ENCODE measurements at places on chromosomes 12 and 14.

DNA sequence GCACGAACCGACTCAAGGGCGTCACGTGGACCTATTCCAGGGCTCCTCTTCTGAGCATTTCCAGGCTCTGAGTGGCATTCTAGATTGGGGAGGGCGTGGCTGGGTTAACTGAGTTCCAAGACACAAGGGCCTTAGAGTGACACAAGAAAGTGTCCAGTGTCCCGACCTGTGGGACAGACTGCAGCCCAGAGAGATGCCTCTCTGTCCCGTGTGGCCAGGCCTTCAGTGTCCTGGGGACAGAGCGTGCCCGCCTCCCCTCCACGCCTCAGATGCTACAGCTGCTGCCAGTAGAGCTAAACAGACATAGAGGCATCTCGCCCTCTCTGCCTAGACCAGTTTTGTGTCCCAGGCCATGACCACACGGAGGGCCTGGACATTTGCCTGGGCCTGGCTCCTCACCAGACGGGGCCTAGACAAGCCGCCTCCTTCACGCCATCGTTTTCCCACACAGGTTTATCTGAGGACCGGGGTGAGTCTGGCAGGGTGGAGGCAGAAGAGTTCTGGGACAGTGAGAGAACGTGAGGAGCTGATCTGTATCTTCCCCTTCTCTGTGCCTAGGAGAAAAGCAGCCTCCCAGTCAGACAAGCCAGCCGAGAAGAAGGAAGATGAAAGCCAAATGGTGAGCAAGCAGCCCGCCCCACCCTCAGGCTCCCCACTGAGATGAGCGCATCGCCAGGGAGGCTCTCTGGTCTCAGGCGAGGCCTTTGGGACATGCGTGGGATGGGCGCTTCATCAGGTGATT, 27.1 kb downstream of the DEGS2 start:
- peak; percentile 73 for DNase-seq

DNA sequence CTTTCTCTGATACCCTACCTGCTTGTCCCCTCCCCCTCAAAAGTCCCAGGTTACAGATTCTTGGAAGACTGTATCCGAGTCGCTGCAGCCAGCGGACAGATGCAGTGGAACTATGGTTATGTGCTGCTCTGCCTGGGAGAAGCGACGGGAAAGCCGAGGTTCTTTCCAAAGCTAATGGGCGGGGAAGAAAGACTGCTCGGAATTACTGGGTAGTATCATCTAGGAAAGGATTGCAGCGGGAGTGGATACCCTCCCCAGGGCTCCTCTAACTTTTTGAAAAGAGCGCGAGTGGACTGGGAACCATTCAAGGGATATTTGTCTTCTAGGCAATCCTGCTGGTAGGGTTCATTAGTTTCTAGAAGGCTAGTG, 1.4 kb downstream of the PTHLH start:
- peak; percentile 34 for DNase-seq

GRCh38 chr12:29655861-29656260, 127.9 kb downstream of the TMTC1 start:
- peak; percentile 16 for DNase-seq

- no peak for DNase-seq
Observed at GRCh38 chr14:53581504-53581903, 375.1 kb downstream of the BMP4 start.

DNA sequence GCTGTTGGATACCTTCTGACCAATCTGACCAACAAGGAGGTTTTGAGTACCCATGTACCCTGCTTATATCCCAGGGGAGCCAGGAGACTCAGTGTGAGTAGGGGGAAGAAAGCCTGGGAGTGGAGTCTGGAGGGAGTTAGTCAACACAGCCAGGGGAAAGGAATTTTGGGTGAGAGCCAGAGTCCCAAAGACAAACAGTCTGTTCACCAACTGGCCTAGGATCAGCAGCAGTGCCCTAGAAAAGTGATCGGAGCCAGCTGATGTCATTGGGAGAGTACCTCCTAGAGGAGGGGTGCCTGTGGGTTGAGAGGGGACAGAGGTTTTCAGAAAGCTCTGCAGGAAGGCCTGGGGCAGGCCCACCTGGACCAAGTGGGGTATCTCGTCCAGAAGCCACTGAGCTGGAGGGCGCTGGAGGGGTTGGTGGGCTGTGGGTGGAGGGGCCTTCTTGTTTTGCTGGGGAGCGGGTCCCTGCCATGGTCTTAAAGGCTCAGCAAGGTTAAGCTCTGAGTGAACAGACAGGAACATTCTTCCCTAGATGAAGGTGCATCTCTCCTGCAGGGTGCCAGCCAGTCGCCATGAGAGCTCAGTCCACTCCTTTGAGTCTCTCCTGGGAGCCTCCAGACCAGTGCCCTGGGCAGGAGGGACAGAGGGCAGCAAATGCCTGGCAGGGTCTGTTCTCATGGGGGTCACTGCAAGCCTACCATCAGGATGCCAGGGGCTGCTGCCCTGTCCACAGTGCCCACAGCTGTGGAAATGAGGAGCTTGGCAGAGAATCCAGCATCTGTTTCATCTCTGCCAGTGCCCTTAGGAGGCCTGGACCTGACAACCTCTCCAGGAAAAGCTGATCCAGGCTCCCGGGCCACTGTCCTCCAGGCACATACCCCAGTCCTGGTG, 63.6 kb downstream of the CHGA start:
- peak; percentile 60 for DNase-seq

DNA sequence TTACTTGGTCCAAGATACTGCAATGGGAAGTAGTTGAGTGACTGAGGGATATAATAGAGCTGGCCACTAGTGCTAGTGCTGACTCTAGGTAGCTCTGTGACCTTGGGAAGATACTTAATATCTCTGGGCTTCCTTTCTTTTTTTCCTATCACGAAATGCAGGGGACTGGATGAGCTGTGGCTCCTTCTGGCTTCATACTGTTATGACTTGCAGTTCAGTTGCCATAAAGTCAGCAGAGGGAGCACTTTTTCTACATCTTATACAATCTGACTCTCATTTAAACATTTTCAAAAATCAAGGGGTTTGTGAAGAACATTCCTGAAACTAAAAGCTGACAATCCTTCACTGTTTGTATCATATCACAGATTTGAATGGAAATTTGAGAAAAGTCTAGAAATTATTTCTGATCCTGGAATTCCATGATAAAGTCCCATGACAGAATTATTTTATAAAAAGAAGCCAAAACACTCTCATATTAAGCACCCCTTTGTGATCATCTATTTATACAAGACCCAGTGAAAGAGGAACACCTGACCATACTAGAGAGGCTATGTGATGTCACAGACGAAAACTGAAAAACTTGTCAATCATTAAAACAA, 5.3 kb downstream of the BHLHE41 start:
- DNase-seq = peak; percentile 86

DNA sequence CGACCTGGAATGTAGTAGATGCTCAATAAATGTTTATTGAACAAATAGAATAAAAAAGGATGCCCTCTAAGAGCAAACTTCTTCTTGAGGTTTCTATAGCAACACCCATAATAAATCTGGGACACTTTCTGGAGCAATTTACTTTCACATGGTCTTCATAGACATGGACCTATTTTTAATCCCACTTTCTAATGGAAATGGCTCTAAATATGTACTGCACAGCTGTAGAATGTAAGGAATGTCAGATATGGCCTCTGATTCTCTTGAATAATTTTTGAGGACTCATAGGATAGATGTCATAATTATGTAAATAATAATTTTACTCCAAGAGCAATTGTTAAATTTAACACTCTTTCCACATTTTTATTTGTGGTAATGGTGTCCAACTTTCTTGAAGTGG, 133.5 kb upstream of the DAAM1 start:
- no peak for DNase-seq

DNA sequence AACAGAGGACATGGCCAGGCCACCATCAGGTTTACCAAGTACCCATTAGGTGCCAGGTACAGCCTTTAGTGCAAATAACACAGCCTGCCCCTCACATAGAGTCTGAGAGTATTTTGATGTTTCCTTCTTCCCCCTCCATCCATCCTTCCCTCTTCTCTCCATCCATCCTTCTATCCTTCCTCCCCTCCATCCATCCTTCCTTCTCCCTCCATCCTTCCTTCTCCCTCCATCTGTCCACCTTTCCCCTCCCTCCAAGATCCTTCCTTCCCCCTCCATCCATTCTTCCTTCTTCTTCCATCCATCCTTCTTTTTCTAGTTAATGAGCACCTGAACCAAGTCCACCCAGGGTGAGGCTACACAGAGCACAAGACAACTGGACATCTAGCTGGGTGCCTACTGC, 39.8 kb downstream of the ITPK1 start:
- no peak for DNase-seq

DNA sequence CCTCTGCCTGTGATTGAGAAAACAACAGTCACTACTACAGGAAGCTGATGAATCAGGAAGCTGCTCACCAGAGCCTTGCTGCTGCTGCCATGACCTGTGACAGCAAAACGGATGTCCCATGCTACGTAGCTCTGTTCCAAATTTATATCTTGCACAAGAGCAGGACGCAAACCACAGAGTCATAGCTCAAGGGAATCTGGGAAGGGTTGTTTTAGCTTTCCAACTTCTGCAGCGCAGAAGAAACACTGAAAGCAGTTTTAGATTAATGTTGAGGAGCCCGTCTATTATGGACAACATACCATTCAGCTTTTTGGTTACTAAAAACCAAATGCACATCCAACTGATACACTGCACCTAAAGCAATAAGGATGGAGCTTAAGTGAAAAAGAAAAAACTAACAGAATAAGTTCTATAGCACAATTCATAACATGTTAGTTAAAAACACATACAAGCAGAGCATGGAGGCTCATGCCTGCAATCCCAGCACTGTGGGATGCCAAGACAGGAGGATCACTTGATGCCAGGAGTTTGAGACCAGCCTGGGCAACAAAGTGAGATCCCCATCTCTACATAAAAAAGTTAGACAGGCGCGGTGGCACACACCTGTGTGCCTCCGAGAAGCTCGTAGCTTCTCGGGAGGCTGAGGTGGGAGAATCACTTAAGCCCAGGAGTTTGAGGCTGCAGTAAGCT, 1.7 kb upstream of the ANKRD33 start:
- DNase-seq = peak; percentile 94

- no peak for DNase-seq
Observed at GRCh38 chr12:104175726-104176247, 37.8 kb upstream of the NFYB start.

- no peak for DNase-seq
Observed at GRCh38 chr14:77151245-77151644, 9.7 kb upstream of the ZDHHC22 start.

DNA sequence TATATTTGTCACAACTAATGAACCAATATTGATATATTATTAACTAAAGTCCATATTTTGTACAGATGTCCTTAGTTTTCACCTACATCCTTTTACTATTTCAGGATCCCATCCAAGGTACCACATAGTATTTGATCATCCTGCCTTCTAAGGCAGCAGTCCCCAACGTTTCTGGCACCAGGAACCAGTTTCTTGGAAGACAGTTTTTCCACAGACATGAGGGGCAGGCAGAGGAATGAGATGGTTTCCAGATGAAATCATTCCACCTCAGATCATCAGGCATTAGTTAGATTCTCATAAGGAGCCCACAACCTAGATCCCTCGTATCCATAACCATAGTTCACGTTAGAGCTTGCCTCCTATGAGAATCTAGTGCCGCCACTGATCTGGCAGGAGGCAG, 82.8 kb upstream of the BCL2L14 start:
- DNase-seq = no peak

DNA sequence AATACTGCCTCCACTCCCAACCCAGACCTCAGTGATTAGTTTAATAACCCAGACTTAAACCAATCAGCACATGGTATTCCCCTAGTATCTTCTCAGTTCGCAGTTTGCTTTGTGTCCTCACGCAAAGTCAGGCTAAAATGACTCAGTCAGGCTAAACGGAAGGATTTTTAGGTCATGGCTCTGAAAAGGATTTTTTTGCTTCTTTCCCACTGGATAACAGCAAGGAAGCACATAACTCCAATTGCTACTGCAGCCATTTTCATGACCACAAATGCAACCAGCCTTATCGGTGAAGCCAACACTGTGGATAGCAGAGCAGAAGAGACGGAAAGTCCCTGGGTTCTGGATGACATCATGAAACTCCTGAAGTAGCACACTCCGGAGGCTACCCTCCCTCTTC, 67.7 kb downstream of the ZC3H14 start:
- peak; percentile 55 for DNase-seq

DNA sequence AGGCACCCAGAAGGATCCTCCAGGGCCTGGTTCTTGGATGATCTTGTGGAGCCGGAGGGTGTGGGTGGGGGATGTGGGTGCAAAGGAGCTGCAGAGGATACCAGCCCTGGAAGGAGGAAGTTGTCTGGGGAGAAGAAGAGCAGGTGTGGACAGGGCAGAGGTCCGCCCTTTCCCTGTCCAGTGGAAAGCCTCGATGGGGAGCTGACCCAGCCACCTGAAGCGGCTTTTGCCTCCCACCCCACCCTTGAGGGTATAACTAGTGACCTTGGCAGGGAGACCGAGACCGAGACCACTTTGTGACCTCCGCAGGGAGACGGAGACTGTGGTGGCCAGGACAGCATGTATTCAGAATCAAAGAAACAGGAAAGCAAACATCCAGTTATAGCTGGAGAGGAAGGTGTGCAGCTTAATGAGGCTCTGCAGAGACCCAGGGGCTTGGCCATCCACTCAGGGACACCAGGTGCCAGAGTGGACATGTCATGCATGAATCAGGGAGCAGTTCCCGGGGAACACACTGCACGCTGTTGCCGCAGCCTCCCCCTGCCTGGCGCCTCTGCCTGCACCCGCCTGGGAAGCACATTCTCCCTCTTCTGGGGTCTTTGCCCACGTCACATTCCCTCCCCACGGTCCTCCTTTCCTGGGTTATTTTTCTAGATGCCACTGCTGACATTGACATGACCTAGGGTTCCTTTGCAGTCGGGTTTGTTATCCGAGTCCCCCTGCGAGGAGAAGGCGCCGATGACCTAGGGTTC, 87.7 kb downstream of the ADGRD1 start:
- no peak for DNase-seq

GRCh38 chr14:32403688-32404087, 74.6 kb downstream of the AKAP6 start:
- DNase-seq = no peak

- peak; percentile 25 for DNase-seq
Observed at GRCh38 chr14:86296173-86296572, 766.2 kb downstream of the FLRT2 start.

GRCh38 chr14:91171291-91171690, 57.4 kb downstream of the DGLUCY start:
- DNase-seq = no peak

DNA sequence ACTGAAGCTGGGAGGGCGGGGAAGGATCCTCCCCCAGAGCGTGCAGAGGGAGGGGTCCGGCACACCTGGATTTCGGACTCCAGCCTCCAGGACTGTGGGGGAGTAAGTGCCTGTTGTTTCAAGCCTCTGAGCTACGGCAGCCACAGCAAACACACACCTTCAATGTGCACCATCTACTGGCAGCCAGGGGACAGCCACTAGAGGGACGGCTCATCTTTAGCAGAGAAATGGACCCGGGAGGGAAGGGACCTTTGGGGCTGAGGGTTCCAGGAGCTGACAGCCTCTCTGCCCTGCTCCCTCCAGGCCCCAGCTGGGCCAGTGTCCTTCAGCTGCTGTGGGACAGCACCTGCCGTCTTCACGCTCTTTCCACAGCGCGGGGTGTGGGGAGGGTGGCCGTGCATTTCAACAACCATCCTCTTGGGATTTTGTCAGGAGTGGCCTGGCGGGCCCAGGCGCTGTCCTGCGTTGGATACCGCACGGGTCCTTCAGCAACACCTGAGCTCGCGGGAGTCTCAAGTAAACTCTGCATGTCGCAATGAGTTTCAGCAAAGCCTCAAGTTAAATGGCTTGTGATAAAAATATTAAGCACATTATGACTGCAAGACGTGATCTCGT, 209.2 kb upstream of the C14orf180 start:
- DNase-seq = no peak

- DNase-seq = no peak
Observed at GRCh38 chr12:47556261-47557030, 149.4 kb downstream of the RPAP3 start.

Data from fibroblast of the aortic adventitia (primary cell).